Thoracic aorta (tissue), 2 donors: ENCODE measurements at places on chromosomes 16 and 17.

DNA sequence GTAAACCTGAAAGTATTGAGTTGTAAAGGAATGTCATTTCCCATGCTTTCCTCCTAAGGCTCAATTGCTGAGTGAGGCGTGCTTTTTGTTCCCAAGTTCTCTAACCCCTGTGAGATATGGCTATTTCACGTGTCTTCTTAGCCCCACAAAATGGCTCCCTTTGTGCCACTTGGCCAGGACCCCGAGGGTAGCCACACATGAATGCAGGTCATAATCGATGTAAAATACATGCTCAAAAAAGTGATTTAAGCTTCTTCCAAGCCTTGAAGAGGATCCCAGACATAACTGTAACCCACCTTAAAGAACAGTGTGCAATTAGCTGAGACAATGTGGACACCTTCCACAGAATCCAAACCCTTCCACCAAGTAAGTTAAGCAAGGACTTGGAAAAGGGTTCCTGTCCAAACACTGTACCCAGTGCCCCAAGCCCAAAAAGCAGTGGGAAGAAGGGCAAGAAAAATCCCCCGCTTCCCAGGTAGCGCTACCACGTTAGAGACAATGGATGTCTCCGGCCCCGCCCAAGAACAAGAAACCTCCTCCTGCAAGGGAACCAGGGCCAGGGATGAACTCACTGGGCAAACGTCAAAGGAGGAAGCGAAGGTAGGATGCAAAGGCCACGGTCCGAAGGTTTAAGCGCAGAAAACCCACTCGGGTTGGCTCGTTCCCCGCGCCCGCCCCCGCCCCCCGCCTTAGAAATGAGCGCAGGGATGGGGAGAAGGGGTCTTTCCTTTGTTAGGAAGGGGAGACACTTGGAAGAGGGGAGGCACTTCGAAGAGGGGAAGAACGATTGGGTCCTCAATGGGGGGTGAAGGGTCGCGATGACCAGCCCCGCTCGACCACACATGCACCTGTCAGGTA lies 1.2 kb downstream of the JPT1 start:
- DNase-seq: no peak

GRCh38 chr16:31695667-31696066 lies 168.0 kb downstream of the AHSP start:
- DNase-seq: no peak

DNA sequence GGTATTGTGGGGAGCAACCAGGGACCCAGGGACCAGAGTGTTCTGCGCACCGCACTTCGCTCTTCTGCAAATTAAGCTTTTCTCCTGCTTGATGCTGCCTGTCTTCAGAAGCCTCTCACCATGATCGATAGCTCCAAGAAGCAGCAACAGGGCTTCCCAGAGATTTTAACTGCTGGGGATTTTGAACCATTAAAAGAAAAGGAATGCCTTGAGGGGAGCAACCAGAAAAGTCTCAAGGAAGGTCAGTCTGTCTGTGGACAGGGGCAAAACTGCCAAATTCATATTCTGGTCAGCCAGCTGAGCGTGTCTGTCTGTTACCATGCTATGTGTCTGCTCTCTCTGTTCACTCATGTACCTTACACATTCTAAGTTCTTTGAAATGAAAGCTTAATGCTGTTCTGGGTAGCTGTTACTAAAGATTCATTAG lies 115.7 kb downstream of the MRTFB start:
- DNase-seq: no peak

- no peak for DNase-seq
Observed at GRCh38 chr16:81521141-81521626, 76.6 kb downstream of the CMIP start.

GRCh38 chr16:53768167-53768566 lies 64.2 kb downstream of the FTO start:
- DNase-seq: no peak

- DNase-seq: no peak
Observed at GRCh38 chr16:31200821-31201568, 1.6 kb downstream of the PYCARD start.

GRCh38 chr16:65500007-65500406 lies 378.1 kb upstream of the CDH11 start:
- DNase-seq: no peak

DNA sequence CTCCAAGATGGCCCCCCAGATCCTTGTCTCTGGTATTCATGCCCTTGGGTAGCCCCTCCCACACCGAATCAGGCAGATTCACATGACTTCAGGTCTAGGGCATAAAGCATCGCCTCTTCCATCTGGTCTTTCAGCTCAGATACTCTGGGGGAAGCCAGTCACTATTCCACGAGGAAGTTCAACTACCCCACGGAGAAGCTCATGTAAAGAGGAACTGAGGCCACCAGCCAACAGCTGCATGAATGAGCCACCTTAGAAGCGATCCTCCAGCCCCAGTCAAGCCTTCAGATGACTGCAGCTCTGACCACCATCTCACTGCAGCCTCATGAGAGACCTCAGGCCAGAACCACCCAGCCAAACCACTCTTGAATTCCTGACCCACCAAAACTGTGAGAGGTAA lies 54.1 kb downstream of the SOCS3 start:
- no peak for DNase-seq

DNA sequence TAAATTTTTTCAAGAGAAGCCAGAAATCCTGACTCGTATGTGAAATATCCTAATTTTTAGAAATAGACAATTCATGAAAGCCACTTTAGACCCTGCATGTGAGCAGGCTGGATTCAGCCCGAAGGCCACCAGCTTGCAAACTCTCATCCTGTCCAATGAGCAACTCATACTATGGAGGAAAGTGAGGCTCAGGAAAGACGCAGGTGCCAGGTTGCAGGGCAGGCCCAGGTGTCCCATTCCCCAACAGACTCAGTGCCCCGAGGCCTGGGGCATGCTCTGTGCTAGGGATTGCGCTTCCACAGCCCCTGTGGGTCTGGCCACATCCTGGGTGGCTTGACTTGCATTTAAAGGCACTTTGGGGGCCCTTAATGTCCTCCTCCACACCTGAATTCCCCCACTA lies 16.7 kb upstream of the RASD1 start:
- DNase-seq: no peak

- no peak for DNase-seq
Observed at GRCh38 chr17:13437966-13438779, 163.6 kb downstream of the HS3ST3A1 start.

GRCh38 chr16:71969353-71969752 lies 30.8 kb downstream of the PKD1L3 start:
- DNase-seq: no peak

- DNase-seq: no peak
Observed at GRCh38 chr16:87543436-87544191, 50.8 kb upstream of the ZCCHC14 start.

DNA sequence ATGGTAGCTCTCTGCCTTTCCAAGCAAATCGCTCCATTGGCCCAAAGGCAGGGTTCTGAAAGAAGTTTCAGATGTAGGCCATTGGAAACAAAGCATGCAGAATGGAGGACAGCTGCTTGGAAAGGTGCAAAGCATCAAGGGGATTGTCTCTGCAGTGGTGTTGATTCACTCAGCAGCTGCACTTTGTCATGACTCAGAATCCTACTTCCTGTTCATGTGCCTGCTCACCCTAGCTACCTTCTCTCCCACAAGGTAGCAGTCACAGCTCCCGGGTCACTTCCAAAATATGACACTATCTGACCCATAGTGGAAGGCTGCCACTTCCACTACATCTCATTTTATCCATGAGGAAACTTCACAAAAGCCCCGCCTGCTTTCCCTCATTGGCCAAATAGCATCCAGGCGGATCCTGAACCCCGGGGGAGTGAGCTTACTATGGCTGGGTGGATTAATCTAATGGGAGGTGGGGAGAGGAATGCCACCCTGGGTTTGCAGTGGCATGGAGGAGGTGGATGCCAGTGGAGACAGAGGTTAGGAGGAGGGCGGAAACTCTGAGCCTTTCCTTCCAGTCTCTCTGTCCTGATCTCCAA lies 74.7 kb upstream of the NKD1 start:
- DNase-seq: no peak

DNA sequence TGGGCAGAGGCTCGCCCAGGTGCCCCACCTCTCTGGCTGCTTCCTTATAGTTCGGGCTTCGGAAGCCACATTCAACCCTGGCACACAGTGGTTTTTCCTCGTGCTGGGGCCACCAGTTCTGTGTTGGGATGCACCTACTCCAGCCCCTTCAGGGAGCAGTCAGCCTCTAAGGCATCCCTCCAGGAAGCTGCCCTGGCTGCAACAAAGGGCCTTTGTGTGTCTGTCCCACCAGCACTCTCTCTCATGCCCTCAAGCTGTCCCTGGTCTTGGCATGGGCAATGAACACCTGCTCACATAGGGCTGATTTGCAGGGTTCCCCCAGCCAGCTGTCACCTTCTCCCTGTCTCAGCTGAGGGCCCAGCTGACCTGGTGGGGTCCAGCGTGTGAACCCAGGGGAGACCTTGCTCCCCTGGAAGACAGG lies 754 bp upstream of the NOXO1 start:
- no peak for DNase-seq

GRCh38 chr17:72039490-72039889 lies 81.3 kb upstream of the SOX9 start:
- DNase-seq: no peak

DNA sequence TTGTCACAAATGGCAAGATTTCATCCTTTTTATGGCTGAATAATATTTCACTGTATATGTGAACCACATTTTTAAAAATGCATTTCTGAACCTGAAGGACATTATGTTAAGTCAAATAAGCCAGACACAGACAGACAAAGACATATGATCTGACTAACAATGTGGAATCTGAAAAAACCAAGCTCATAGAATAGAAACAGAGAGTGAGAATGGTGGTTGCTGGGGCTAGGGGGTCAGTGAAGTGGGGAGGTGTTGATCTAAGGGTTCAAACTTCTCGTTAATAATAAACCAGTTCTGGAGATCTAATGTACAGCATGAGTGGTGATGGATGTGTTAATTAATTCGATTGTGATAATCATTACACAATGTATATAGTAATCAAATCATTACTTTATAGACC lies 475.1 kb downstream of the WWOX start:
- no peak for DNase-seq

DNA sequence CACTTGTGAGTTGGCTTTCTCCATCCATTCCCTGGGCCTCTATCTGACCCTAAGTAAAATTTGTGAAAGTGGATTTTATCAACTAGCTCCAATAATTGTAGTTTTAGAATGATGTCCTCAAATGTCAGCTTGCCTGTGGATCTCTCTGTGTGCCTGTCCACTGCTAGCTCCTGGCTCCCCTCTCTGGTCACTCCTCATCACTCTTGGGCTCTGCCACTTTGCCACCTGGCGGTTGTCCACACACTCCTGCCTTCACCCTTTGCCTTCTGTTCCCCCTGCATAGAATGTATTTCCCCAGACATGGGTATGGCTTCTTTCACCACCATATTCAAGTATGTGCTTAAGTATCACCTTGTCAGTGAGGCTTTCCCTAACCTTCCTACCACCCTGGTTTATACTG lies 19.8 kb downstream of the ANKFN1 start:
- no peak for DNase-seq

GRCh38 chr17:73308017-73308823 lies 3.6 kb downstream of the CDC42EP4 start:
- peak; percentile 67 for DNase-seq

DNA sequence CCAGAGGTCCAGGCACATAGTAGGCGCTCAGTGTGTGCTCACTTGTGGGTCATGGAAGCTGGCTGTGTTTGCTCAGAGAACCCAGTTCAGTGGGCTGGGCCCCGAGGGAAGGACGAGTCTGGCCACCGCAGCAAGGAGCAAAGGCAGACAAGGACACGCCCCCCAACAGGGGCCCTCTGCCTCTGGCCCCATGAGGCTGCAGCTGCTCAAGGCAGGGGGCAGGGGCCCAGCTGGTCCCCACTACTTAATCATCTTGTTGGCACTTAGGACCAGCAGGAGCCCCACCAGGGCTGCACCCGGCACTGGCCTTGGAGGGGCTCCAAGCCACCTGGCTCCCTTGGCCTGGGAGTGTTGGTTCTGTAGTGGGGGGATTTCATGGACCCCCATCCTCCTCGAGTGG lies 16.1 kb downstream of the KCNJ12 start:
- no peak for DNase-seq

GRCh38 chr16:66473654-66474519 lies 46.8 kb downstream of the BEAN1 start:
- no peak for DNase-seq

- no peak for DNase-seq
Observed at GRCh38 chr16:2230376-2230775, 5.9 kb upstream of the DNASE1L2 start.

- DNase-seq: no peak
Observed at GRCh38 chr16:75726390-75726789, at the start of gene CPHXL. CPHXL (minus strand) TSS chr16:75726490; CDS start chr16:75726442, 48 bp downstream.

GRCh38 chr17:67289181-67289876 lies 44.3 kb upstream of the HELZ start:
- peak; percentile 3 for DNase-seq

- DNase-seq: no peak
Observed at GRCh38 chr17:35132816-35133550, 9.1 kb downstream of the NLE1 start.

DNA sequence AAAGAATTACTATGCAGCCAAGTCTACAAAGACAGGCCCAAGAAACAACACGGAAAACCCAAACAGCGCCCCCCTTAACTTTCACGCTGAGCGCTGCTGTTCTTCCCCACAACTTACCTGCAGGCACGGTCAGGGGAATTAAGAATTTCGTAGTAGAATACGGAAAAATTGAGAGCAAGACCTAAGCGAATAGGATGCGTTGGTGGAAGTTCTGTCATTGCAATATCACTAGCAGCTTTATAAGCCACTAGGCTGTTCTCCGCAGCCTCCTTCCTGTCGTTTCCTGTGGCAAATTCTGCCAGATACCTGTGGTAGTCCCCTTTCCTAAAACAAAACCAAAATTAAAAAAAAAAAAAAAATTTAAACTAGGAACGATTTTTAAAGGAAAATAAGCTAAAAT lies 39.0 kb downstream of the YWHAE start:
- DNase-seq: no peak

- no peak for DNase-seq
Observed at GRCh38 chr17:17503566-17504130, 7.5 kb upstream of the RASD1 start.

DNA sequence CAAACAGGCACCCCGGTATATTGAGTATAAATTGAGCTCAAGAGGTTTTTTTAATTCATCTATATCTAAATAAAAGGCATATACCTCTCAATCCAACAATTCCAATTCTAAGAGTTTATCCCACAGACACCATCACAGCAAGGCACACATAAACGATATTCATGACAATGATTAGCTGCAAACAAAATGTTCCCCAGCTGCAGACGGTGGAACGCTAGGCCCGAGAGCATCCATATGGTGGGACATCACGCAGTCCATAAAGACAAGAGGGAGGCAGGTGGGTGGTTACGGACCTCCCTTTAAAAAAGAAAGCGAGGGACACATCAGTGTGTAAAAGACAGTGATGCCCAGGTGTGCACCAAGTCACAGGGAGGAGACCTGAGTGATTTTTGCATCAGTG lies 28.1 kb downstream of the MEAK7 start:
- DNase-seq: no peak
